Stimulated activated CD8-positive, alpha-beta memory T cell treated with anti-CD3 and anti-CD28 coated beads, Interleukin-15, amount 100 ng/mL, for 48 hours (primary cell): ENCODE measurements at places on chromosomes 3 and 15.

DNA sequence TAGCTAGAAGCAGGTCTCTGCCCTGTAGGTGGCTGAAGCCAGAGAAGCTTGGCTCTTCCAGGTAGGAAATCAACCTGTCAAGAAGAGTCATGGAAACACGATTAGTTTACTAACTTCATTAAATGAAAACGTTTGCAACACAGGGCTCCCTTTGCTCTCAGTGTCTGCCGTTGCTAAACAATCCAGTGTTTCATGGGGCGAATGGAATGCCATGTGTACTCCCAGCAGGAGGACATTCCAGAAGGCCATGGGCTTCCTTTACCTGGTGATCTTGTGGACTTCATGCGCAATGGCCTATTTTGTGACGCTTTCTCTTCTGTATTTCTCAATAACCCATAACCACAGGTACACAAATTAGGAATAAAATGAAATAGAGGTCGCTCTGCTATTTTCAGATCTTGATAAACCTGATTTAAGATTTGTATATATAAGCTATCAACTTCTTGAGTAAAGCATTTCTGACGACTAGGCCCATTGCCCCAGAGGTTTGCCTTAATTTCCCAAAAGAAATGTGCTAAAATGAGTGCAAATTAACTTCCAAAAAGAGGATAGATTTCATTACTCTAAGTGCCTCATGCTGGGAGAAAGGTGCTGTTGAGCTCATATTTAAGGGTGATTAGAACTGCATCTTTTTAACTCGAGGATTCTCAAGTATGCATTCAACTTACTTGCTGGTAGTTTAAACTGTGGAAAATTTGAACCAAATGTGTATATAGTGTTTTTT lies 171.0 kb downstream of the EPHA3 start:
- no peak for DNase-seq

DNA sequence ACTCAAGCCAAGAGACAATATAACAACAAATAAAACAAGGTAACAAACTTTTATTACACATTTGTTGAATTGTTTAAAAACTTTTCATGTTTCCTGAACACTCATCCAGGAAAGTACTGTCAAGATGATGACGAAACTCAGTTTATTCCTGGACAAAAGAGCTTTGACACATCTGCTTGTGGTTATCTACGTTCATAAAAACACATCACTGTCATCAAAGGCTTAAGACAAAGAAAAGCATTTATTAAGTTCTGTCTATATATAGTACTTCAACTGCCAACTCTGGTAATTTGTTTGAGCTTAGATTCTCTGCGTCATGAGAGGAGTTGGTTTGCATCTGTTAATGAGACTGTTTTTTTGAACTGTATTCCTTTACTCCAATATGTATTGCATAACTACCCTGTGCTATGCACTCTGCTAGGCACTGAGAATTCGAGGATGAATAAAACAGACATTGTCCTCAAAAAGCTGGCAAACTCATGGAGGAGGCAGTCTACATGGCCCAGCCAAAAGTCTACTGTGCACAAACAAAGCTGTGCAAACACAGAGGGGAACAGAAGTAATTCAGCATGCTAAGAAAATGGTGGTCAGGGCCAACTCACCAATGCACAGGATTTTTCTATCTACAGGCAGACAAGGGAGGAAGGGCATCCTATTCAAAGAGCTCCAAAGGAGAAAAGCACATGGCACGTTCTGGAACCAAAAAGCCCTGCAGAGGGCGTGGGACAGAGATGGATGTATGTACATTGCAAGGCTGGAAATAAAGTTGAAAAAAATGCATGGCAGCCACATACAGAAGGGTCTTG lies 21.5 kb downstream of the PLD1 start:
- DNase-seq, result no peak

- DNase-seq, result no peak
Measured at GRCh38 chr3:166510382-166510781, 673.2 kb upstream of the BCHE start.

DNA sequence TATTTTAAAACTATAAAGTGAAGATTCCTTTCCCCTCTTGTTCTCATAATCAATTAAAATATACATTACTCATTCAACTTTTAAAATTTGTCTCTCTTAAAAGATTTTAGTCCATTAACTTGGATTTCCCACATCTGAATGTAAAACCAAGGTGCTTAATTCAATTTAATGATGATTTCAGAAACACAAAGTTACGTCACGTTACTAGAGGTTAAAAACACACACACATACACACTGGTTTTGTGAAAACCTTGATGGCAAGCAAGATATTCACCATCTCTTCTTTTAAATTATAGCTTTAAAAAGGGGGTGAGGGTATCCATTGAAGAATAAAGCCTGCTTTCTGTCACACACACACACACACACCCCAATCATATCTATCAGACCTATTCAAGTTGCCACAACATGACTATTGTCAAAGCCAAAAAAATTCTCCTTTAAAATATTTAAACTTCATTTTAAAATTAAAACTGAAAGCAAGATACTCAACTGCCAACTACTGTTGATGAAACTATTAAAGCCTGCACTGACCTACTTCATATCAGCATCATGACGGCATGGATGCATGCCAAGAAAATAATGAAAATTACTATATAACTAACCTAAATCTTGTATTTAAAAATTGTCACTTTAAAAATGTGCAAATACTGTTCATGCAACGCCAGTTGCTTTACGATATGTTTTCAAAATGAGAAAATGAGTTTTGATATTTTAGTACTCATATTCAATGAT lies 2.1 kb downstream of the RFX7 start:
- no peak for DNase-seq

GRCh38 chr3:128267541-128267940 lies 114.3 kb downstream of the EEFSEC start:
- DNase-seq, result no peak

GRCh38 chr3:5729852-5730251 lies 542.3 kb downstream of the EDEM1 start:
- DNase-seq, result no peak

DNA sequence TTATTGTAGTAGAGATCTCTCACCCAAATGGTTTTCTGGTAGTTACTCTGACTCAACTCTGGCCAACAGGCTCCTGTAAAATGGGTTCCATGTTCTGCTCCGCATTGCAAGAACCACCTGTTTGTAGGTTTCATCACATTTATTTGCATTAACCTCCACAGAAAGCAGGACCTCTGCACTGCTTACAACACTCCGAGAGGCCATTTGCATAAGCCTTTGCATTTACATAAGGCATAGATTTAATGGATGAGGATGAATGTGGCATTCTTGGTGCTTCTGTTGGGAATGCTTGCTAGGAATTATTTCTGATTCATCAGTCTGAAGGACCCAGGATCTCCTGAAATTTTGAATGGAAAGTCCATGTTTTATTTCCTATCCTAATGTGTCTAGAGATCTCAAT lies 320.1 kb downstream of the ZNF621 start:
- no peak for DNase-seq

DNA sequence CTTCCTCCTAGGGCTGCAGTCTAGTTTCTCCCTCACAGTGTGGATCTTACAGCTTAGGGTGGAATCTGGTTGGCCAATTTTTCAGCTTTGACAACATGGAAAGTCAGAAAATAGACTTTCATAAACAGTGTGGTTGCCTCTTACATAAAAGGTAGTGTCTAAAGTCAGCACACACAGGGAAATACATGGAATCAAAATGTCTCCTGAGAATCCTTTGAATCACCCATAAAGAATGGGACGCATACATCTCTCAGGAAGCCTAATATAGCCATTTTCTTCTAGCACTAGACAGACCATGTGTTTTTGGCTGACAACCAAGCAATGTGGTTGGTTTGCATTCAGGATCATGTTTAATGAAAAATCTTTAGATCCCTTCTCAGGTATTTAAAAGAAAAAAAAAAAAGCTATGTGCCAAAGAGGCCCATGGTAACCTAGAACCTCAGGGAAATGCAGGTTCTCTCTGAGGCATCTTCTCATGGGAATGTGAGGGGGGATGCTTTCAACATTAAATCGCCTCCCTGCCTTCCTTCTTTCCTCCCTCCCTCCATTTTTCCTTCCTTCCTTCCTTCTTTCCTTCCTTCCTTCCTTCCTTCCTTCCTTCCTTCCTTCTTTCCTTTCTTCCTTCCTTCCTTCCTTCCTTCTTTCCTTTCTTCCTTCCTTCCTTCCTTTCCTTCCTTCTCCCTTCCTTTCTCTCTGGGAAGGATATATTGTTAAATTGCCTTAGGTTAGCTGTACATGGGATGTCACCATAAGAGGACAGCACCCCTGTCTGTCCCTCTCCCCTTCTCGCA lies 34.3 kb upstream of the ZBTB38 start:
- DNase-seq, result no peak

DNA sequence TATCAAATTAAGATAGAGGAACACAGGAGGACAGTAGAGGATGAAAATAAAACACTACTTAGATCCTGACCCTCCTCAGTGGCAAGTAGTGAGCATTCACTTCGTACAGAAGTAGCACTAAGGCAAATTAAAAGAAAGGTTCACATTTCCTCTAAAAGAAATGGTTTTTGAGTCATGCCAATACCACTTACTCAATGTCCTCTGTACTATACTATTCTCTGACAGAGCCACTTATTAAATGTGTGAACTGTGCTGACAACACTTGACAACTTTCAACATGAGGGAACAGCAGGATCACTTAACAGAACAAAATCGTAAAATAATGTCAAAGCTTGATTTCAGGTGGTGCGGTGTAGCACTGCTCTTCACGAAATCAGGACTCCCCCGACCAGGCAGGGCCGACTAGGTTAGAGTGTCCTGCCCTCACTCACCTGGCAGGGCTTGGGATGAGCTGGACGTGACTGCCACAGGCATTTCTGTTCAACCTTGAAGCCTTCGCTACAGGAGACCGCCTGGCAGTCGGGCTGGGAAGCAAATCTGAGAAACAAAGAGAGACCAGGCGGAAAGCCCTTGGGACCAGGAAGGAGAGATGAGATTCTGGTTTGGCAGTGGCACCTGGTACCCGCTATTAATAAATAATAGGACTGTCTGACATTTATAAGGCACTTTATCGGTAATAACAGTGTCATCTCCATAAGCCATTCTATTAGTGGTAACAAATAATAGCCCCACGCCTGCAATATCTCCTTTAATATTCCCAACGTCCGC lies 611 bp upstream of the SLC27A2 start:
- no peak for DNase-seq

DNA sequence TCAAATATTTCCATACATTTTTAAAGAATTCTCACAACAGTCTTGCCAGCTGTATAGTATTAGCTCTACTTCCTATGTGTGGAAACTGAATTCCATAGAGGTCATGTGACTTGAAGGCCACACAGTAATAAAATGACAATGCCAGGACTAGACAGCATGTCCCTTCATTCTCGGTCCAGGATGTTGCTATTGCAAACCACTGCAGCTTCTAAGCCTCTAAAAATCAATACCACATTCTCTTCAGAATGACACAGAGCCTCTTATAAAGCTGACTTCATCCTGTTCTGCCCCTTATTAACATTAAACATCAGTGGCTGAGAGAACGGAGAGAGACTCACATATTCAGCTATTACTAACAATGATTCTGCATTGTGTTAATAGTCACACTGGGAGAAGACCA lies 240.3 kb upstream of the PEX5L start:
- no peak for DNase-seq

- DNase-seq, result no peak
Measured at GRCh38 chr3:64214381-64215018, 10.8 kb downstream of the PRICKLE2 start.

DNA sequence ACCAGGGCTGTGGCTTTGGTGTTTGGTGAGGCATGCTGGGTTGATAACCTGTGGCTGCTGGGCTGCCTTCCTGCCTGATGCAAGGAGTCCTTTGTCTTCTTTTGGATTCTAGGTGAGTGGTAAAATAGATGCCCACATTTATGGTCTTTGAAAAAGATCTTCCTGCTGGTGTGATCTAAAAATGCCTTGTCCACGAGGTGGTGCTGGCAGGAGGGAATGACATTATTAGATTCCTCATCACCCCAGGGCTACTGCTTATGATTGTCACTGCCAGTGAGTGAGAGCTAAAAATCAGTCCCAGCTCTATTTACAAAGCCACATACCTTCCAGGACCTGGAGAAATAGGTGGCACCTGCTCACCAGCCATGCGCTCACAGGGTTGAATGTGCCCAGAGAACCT lies 355.5 kb upstream of the ROPN1 start:
- no peak for DNase-seq

GRCh38 chr15:74137537-74137894 lies 7.1 kb downstream of the ISLR2 start:
- DNase-seq, result no peak

DNA sequence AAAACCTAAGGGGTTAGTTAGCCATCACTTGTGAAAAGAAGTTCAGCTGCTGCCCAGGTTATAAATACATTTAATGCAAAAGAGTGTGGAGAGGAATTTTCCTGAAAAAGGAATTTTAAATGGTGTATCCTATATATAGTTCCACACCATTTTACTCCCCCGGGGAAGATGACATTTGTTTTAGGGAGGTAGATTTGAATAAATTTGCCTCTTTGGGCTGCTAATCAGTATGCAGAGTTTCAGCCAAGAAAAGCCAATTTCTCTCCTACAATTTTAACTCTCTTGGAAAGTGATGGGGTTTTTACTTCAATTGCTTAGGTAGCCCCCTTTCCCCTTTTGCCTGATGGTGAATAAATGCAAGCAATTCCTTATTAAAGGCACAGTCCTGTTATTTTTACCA lies 161.2 kb downstream of the OTOL1 start:
- no peak for DNase-seq

GRCh38 chr3:72665103-72665502 lies 183.1 kb downstream of the SHQ1 start:
- no peak for DNase-seq

- no peak for DNase-seq
Measured at GRCh38 chr3:119631516-119631915, 28.9 kb downstream of the POPDC2 start.

DNA sequence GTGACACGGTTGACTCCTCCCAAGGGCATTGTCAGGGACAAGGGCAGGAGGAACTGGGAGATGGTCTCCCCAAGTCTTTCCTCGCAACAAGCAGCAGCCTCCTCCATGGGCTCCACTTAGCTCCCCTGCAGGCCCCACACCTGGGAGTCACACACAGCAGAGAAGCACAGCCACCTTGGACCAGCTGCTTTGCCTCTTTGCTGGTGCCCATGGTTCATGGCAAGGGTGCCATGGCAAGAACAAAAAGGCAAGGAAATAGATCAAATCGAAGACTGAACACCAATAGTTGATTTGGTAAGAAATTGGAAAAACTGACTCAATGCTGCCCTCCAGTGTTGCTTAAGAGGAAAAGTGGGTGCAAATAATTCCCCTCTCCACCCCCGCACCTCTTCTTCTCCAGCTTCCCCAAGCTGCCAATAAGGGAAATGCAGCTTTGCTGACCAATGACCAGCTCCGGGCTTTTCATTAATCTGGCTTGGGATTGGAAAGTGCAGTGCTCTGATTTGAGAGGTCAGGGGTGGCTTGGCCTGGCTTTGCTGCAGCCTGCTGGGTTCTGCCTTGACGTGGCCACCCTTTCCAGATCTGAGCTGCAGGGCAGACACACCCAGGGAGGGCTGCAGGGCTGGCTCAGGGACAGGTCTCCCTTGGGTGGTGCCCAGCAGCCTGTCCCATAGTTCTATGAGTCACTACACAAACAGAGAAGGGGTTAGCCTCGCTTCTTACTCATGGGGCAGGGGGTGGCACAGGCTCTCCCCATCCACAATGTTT lies 162.0 kb downstream of the KLF13 start:
- no peak for DNase-seq
